Metanephros (tissue), 2 donors: ENCODE measurements at places on chromosomes 12 and 14. TPM values are rescaled to one million over a fixed set of nuclear protein-coding genes. Genes with fewer than 3 reads are reported as not detected.

Gene OR6C74
- total RNA-seq: not detected

Gene SMOC1
- total RNA-seq: 3.9 TPM

Gene PTPN11
- 43.4 TPM for total RNA-seq

Gene P2RX2
- total RNA-seq: 1.5 TPM

Gene HOXC4
- 10.0 TPM for total RNA-seq

Gene GZMB
- 1.4 TPM for total RNA-seq

Gene HOXC6
- 17.0 TPM for total RNA-seq

Gene CLEC9A
- total RNA-seq: 0.93 TPM

Gene TEX52
- total RNA-seq: not detected

Gene IL26
- total RNA-seq: not detected

Gene KLRG1
- 3.9 TPM for total RNA-seq

Gene PPM1A
- total RNA-seq: 44.8 TPM
